ENCODE measurements at places on chromosomes 3 and 15.

DNA sequence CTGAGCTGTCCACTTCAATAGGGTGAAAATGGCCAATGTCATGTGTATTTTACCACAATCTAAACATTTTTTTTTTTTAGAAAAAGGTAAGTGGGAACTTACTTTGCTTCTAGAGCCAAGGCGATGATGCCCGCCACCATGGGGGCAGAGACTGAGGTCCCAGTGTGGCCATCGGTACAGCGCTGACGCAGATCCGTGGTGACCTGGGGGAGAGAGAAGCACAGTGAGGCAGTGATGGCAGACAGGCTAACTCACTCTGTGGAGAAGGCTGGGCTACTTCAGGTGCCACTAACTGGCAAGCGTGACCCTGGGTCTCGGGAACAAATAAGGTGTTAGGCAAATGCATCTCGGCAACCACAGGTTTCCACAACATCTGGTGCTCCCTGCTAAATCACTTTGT, 94.3 kb upstream of the SNRPA1 start:
- DNase-seq = no peak

- no peak for DNase-seq
These were observed 21.3 kb upstream of the P2RY13 start for GRCh38 chr3:151350656-151351055.

DNA sequence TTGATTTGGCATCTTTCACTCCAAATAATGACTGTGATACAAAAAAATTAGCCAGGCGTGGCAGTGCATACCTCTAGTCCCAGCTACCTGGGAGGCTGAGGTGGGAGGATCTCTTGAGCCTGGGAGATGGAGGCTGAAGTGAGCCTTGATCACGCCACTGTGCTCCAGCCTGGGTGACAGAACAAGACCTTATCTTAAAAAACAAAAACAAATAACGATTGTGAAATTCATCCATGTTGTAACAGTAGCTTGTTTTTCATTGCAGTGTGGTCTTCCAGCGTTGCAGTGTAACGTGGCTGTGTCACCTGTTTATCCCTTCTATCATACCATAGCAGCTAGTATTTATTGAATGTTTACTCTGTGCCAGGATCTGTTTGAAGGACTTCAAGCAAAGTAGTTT, 120.9 kb downstream of the ITPR1 start:
- no peak for DNase-seq

DNA sequence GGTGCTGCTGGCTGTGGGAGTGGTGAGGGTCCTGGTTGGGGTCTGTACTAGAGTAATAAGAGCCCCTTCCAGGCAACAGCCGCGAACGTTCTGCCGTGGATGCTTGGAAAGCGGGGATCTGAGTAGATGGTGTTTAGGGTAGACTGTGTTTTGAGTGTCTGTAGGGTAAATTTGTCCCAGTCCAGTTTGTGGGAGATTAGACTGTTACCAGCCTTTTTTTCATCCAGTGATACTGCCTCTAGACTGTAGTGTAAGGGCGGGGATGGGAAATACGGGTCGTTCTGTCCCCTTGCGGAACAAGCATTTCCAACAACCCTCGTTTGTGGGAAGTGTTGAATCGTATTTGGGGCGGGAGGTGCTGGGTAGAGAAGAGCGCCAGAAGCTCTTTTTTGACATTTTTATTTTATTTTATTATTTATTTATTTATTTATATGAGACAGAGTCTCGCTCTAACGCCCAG, 424 bp downstream of the HAUS2 start:
- no peak for DNase-seq

GRCh38 chr15:100866386-100867330, 13.0 kb upstream of the ALDH1A3 start:
- DNase-seq = no peak

DNA sequence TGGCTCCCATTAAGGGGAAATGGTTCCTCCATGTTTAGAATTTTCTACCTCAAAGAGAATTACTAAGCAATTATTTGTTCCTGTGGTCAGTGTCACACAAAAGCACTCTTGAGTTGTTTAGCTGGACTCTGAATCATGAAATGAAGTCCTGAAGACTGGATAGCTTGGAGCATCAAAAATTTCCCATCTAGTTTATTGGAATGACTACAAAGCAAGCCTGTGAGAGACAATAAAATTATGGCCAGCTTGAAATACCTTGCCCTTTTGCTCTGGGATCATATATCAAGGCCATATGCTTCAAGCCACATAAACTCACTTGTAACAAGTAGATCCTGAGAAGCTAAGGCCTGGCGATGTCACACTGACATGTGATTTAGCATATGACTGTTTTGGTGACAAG, 292.3 kb downstream of the TIGIT start:
- DNase-seq = no peak

DNA sequence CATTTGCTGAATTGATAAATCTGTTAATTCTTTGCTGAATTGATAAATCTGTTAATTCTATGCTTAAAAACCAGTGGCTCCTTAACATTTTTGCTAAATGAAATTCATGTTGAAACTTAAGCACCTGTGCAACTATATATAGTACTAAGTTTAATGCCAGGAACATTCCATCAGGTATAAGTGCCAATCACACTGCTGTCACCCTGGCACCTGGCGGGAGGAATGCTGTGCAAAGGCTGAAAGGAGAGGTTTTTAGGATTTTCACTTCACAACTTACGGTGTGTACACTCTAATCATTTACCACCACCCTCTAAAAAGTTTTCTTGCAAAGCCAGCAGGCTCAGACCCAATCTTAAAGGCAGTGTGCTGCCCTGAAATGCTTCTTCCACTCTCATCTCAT, 33.5 kb upstream of the MYO5C start:
- DNase-seq = no peak

DNA sequence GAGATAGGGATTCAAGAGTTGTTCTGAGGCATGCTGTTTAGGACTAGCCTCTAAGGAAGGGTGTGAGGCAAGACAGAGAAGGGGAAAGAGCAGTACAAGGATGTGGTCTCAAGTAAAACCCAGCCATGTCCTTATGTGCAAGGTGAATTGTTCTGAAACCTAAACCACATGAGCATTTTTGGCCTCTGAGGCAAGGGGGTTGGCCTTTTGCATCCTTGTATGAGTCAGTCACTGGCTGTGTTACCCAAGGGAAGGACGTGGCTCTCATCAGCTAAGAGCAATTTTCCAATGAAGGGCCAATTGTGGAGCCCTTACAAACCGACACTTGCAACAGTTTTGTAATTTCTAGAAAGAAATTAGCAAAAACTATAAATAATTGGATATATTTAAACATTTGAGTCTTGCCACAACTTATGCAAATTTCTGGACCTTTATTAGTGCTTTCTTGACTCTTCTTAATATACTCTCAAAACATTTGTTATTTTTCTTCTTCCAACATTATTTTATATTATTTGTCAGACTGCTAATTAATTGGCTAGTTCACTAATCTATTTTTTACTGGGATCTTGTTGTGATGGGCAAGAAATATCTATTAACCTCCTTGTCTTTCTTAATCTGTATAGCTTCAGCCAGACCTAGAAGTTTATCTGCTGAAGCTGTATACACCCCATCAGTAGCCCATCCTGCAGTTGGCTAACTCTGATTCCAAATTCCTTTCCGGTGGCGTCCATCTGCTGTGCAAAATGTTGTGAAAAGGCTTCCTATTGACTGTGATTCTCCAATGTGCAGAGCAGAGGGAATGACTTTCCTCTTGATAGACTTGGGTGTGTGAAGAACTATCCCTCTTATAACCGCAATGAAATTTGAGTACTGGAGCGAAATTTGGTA, 97.7 kb upstream of the P2RY1 start:
- no peak for DNase-seq

- DNase-seq = no peak
These were observed 5.7 kb downstream of the DUT start for GRCh38 chr15:48336940-48337339.

- DNase-seq = no peak
These were observed 86.2 kb upstream of the FRMD4B start for GRCh38 chr3:69472093-69472492.

GRCh38 chr3:141877911-141878310, 1.5 kb downstream of the ATP1B3 start:
- no peak for DNase-seq

GRCh38 chr3:140529096-140529495, 148.8 kb upstream of the TRIM42 start:
- DNase-seq = no peak

GRCh38 chr3:46168583-46169345, 39.3 kb downstream of the CCR1 start:
- no peak for DNase-seq

DNA sequence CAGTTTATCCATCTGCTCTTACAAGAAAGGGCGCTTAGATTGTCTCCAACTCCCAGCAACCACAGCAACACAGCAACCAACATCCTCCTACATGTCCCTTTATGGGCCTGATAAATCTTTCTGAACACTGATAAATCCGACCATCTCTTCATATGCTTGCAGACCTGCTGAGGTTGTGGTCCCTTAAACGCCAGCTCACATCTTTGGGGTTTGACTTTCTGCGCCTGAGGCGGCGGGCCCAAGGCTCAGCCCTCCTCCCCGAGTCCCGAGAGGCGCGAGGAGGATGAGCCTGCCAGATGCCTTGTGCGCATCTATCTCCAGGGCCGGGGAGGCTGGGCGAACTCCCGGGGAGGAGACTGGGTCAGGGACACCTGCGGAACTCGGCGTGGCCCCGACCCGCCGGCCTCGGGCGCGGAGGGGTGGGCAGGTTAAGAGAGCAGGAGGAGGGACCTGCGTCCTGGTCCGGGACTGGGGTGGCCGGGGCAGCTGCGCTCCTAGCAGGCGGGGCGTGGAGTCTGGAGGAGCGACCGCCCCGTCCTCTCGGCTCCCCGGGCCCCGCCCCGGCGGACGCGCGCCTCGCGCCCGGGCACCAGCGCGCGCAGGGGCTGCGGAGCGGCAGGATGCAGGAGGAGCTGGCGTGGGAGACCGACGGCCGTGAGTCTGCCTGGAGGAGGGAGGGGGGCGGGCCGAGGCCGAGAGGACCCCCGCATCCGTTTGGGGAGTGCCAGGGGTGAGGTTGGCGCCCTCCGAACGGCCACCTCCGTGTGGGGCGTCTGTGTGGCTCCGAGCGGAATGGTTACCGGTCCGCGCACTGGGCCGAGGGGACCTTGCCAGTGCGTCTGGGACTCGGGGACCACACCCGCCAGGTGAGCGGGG, at the start of gene ANKDD1A:
TSS of gene ANKDD1A (plus strand) at position 592 of the 876 bp plus-strand sequence. CDS start at position 621, 29 bp downstream.
- DNase-seq = peak; percentile 57

- no peak for DNase-seq
These were observed 59.9 kb downstream of the CFAP20DC start for GRCh38 chr3:58989955-58990354.

- no peak for DNase-seq
These were observed 53.0 kb upstream of the STXBP5L start for GRCh38 chr3:120854908-120855526.

- no peak for DNase-seq
These were observed 34.6 kb upstream of the EPHA6 start for GRCh38 chr3:96779810-96780209.

DNA sequence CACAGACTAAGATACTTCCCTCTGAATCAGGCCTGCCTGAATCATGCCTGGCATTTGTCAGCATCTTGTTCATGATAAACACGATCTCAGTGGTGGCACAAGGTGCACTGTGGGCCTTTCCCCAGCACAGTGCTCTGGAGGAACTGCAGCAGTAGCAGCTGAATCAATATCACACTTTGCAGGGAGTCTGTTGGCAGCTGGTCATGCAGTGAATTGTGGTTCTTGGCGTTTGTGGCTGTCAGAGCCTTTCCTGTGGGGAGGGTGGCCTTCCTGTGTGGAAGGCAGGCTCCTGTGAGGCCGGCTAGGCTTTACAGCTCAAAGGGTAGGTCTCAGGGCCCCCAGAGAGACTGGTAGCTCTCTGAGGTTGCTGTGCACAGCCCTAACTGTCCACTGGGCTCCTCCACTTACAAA, 54.4 kb upstream of the TLE3 start:
- DNase-seq = peak; percentile 78

All from NCI-H345 (cell line).